ENCODE measurements at places on chromosomes 12 and 14.

DNA sequence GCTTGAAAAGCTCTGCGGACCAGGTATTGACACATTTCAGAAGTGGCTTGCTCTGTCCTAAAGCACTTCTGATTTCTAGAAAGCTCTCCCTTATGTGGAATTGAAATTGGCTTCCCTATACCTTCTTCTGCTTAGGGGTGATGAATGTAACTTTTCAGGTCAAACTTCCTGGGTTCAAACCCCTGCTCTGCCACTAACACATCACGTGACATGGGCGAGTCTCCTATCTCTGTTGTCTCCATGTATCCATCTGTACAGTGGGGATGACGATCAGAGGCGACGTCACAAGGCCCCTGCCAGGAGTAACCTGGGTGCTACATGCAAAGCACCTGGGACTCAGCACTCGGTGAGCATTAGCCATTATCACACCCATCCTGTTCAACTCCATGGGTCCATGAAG lies 73.7 kb upstream of the PIWIL1 start:
- DNase-seq: no peak

GRCh38 chr12:966724-967123 lies 17.2 kb upstream of the RAD52 start:
- no peak for DNase-seq

DNA sequence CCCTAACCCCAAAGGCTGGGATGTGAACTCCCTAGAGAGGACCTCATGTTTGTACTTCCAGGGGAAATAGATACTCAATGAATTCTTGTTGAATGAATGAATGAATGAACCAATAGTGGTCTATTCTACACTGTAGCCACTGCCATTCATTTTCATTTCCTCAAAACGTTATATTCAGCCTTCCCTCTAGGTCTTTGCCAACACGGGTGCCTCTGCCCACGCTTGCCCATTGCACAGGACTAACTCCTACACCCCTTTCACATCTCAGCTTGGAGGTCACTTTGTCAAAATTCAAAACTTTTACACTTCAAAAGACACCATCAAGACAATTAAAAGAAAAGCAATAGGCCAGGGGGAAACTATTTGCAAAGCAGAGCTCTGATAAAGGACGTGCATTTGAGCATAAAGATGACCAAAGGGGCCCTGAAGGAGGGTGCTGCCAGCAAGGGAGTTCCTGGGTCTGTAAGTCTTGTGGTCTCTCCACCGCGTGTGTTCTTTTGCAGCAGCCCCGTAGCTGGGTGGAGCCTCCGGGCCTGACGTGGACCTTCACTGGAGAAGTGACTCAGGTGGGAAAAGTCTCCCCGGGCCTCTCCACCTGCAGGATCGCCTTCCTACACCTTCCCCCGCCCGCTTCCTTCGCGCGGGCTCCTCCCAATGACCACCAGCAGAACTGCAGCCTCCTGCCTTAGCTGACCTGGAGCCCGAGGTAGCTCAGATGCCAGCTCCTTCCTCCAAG lies 31.5 kb downstream of the TMEM63C start:
- DNase-seq: no peak

DNA sequence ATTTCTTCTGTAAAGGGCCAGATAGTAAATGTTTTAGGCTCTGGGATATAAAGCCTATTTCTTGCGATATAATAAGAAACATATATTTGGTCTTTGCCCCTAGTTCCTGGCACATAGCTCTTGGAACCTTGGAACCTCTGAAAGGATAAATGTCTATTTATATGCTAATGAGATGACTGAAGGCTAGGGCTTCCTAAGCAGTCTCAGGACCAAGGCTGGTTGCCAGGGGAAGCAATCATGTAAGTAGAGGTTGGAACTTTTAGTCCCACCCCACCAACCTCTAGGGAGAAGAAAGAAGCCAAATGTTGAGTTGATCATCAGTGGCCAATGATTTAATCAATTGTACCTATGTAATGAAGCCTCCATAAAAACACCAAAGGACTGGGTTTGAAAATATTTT lies 26.6 kb upstream of the NFYB start:
- no peak for DNase-seq

DNA sequence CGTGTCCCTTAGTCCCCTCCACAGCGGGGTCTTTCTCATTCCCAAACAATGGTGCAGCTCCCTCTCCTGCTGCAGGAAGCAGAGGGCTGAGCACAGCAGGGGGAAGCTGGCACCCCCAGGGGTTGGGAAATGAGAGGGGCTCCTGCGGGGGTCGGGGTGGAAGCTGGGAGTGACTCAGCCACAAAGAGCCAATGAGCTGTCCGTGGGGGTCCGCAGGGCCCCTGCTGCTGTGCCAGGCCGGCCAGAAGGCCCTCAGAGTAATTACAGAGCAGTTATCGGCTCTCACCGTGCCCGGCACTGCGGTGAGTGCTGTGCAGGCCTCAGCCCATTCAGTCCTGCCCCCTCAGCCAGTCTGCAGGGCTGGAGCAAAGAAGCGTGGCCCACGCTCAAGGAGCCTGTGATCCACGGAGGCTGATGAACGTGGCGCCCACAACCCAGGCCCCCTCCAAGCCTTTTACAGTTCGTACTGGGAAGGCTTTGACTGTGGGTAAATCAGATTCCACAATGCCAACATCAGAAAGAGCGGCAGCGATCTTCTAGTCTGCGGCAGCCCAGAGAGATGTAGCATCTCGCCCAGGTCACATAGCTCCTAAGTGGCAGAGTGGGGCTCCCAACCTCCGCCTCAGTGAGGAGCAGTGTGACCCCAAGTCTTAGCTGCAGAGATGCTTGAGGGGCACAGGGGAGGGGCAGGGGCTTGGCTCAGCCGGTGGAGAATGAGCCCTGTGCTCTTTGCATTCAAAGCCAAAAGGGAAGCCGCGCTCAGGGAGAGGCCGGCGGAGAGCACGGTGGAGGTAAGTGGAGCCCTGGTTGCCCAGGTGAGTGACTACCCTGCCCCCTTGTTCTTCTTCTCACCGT lies 43.4 kb downstream of the SLC6A12 start:
- DNase-seq: no peak

GRCh38 chr14:88481794-88482193 lies 73.0 kb downstream of the PTPN21 start:
- DNase-seq: no peak

GRCh38 chr14:92717571-92718042 lies 30.8 kb downstream of the LGMN start:
- DNase-seq: no peak

- no peak for DNase-seq
These were observed 4.0 kb upstream of the AMN start for GRCh38 chr14:102918438-102918837.

- DNase-seq: no peak
These were observed 1095.1 kb downstream of the GALC start for GRCh38 chr14:86897704-86898513.

- no peak for DNase-seq
These were observed 171.7 kb upstream of the FLRT2 start for GRCh38 chr14:85358136-85358785.

- DNase-seq: no peak
These were observed 4.4 kb downstream of the DUSP16 start for GRCh38 chr12:12558291-12558690.

GRCh38 chr14:73742520-73743238 lies 28.5 kb upstream of the PNMA1 start:
- DNase-seq: no peak

- DNase-seq: no peak
These were observed 25.2 kb upstream of the BHLHE41 start for GRCh38 chr12:26149968-26150500.

- DNase-seq: no peak
These were observed 409.5 kb downstream of the RGS6 start for GRCh38 chr14:72341686-72342085.

DNA sequence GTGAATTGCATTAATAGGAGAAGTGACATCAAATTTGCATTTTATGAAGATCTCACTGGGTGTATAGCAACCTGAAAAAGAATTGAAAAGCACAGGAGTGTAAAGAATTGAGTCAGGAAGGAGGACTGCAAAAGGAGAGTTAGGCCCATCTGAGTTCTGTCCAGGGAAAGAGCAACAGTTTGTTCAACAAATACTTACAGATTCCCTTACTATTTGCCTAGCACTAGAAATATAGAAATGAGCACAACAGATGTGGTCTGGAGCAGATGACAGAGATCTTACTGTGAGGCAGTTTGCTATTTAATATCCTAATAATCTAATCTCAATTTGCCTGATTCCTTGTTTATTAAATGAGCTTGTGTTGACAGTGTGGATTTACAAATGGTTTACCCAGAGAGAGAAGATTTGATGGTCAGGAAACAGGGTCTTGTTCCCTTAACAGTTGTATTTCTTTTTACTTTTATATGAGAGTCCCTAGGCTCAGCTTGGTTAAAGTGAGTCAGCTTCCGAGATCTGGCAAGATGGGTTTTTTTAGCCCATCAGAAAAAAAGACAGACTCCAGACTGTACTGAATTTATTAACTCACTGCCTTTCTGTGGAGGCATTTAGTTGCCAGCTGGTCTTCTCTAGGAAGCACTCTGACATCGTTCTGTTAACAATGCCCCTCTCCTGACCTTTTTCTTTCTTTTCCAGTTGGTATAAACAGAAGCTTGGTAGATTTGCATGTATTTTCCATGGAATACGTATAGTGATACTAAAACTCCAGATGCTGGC lies 229.7 kb downstream of the TTC6 start:
- DNase-seq: no peak

- no peak for DNase-seq
These were observed 43.1 kb downstream of the CACNA1C start for GRCh38 chr12:2095878-2096277.
